Fibroblast of the aortic adventitia (primary cell): ENCODE measurements at places on chromosomes 5 and 9.
A peak's percentile ranks its signal among the peaks of the same experiment; 100 is the strongest.

- DNase-seq = peak; percentile 30
These were observed 850.2 kb upstream of the NUDT12 start for GRCh38 chr5:104412649-104413240.

GRCh38 chr5:95283761-95284571 lies 928 bp downstream of the MCTP1 start:
- no peak for DNase-seq

DNA sequence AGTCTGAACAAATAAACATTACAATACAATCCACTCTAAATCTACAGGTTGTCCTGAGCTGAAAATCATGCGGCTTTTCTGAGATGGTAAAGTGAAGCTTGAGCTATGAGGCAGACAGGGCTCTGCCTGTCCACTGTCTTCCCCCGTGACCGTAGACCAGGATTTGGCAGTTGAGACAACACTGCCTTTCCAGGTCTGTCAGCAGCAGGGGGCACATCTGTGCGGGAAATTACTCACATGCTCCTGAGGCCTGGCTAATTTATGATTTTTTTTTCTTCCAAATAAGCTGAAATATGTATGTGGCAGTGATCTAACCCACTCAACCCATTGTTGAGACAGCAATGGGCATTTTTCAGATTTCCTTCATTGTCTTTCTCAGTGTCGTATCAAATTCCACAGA lies 307.9 kb downstream of the FBXL7 start:
- peak; percentile 66 for DNase-seq

DNA sequence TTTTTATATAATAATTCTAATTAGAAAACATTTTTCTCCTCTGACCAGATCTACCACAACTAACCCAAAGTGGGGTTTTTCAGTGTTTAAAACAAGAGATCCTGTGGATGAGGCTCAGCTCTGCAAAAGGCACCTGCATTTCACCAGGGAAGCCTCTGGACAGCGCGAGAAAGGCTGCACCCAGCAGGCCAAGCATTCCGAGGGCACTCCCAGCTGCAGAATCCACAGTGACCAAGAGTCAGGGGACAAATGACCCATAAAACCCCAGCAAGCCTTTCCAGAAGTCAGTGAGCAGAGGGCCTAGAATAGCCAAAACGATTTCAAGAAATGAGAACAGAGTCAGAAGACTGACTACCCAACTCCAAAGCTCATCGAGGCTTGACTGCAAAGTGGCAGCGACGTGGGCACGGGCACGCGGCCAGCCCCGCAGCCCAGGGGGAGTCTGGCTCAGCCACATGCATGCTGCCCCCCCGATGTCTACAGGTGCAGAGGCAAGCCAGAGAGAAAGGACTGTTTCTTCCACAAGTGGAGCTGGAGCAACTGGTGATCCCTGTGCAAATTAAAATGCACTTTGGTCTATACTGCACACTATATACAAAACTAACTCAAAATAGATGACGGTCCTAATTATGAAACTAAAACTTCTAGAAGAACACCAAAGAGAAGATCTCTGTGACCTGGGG lies 26.2 kb downstream of the TPPP start:
- DNase-seq = no peak

DNA sequence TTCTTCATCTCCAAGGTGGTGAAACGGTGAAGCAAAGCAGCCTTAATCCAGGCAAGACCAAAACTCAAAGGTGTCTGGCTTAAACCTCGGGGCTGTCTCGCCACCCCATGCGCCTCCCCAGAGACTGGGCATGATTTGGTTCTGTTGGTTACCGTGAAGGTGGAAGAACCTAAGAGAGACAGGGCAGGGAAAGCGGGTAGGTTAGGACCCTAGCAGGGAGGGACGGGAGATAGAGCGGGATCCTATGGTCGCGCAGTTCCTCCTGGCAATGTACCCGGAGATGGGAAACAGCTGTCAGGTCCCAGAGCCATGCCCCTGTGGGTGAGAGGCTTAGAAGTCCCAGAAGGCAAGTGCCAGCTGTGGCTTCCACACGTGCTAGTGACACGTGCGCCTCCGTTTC lies 418.3 kb upstream of the IRX1 start:
- DNase-seq = no peak

GRCh38 chr5:140344683-140345423 lies 1.6 kb downstream of the HBEGF start:
- no peak for DNase-seq

GRCh38 chr5:143933451-143933850 lies 121.5 kb downstream of the HMHB1 start:
- peak; percentile 26 for DNase-seq

- DNase-seq = no peak
These were observed 399.9 kb downstream of the ELAVL2 start for GRCh38 chr9:23426144-23426543.

GRCh38 chr5:60586307-60586901 lies 113.6 kb downstream of the DEPDC1B start:
- DNase-seq = peak; percentile 79

DNA sequence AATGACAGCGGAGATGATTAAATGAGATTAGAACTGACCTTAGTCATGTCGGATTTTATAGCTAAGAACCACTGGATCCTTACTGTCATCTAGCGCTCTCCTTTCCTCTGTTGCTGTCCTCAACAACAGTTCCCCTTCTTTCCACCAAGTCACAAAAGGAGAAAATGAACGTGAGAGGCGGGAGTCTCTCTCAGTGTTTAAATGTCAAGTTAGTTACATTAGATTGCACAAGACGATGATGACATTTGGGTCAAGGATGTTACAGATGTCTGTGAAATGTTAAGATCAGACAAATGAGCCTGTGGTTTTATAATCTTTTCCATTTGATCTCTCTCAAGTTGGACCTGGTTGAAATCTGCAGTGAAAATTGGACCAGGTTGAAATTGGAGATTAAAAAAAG lies 53.5 kb downstream of the FBXO38 start:
- no peak for DNase-seq

DNA sequence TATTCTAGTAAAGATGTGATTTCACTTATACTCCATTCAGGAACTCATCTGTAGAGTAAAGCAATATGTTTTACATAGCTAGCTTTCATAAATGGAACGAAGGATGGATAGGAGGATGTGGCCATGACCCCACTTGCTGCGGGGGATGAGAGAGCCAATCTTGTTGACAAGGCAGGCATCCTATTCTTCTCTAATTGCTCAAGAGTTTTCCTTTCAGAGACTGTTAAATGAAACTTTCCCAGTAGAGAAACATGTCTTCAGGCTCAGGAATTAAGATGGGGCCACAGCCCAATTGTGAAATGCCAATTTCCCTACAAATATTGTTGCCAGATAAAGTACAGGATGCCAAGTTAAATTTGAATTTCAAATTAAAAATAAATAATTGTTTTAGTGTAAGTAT lies 196.2 kb upstream of the TUT7 start:
- DNase-seq = peak; percentile 74

GRCh38 chr9:106039151-106039935 lies 345.0 kb downstream of the TMEM38B start:
- no peak for DNase-seq

DNA sequence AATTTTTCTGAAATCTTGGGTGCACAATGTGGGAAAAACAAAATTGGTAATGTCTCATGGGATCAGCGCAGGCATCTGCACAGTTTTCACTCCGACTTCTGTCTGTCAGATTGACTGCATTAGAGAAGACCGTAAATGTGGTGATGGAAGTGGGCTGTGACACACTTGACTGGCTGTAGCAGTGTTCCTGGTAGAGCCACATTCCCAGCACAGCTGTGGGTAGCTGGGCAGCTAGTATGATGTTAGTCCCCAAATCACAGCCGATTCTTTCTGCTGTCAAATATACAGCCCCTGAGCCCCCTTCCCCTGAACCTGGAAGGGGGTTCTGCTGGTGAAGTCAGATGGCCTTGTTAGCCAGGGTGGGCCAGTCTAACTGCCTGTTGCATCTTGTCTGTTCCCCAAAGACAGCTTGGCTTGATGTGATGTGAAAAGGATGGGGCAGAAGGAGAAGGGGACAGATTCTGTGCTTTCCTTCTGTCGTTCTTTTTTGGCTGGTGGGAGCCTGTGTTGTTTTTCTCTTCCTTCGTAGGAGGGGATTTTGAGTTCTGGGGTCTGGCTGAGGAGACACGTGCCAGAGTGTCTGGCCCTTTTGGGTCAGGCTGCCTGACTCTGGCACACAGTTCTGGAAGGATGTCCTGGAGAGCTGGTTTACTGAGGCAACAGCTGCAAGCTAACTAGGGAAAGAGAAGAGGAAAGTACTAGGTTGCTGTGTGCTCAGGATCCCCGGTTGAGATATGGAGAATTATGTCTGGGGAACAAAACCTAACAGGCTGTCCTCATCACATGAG lies 66.4 kb upstream of the SPRY4 start:
- no peak for DNase-seq

- peak; percentile 18 for DNase-seq
These were observed 34.7 kb upstream of the ICE1 start for GRCh38 chr5:5387777-5388176.

DNA sequence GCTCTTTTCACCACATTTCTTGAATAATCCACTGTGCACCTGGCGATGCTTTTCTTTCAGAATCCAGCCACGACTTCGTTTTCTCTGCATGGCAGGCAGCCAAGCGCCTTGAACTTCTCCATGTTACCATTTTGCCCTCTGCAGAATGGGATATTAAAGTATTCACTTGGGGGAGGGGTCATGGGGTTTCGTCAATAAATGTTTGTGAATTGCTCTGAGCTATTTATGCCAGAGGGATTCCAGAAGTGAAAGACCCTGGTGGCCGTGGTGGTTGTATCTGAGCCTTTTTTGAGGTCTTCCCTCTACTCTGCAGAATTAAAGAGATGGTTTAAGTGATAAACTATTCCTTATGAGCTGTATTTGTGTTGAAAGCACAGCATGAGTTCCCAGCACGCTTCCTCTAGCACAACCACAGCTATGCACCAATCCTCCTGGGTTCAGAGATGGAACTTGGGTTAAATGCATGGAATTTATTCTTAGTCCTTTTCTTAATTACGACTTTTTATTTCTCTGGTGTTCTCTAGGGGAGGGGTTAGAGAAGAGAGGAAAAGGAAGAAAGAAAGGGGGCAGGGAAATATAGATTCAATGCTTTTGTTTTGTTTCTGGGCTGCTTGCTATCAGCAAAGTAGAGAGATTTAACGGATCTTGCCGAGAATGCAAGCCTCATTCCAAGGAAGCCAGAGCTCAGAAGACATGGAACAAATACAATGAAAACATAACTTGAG lies 478.2 kb upstream of the TNC start:
- peak; percentile 95 for DNase-seq

GRCh38 chr9:99020786-99021436 lies 77.2 kb downstream of the COL15A1 start:
- DNase-seq = no peak
